ENCODE measurements at places on chromosomes 11 and 22. TPM values are rescaled to one million over a fixed set of nuclear protein-coding genes. Genes with fewer than 3 reads are reported as not detected.

The SHISAL1 gene
- total RNA-seq, result 14.7 TPM

The POTEH gene
- total RNA-seq, result not detected

- H3K36me3 ChIP-seq, result no peaks in the 10 kb centered on the region
- H3K4me1 ChIP-seq, result no peaks in the 10 kb centered on the region
- H3K27ac ChIP-seq, result no peak overlapping the region
These were observed 59.7 kb downstream of the SPON1 start for GRCh38 chr11:14022251-14022650.

DNA sequence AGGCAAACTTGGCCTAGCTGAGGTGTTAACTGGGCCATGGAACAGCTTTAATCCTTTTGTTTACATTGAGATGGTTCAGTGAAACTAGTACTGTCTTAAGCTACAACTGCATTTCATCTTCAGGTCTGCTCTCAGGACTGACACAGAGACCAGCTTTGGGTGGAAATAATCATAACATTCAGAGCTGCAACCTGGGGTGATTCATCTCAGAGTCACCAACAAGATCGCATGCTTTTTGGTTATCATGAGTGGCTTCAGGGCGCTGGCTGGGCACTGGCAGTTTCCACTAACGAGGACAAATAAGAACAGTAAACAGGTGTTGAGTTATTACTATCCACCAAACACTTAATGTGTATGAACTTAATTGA lies 60.9 kb upstream of the PAX6 start:
- H3K27ac ChIP-seq, result no peak overlapping the region
- H3K27me3 ChIP-seq, result no peaks in the 10 kb centered on the region
- no peaks in the 10 kb centered on the region for H3K36me3 ChIP-seq
- DNase-seq, result no peak
- no peaks in the 10 kb centered on the region for H3K4me1 ChIP-seq
- H3K4me3 ChIP-seq, result no peak overlapping the region

DNA sequence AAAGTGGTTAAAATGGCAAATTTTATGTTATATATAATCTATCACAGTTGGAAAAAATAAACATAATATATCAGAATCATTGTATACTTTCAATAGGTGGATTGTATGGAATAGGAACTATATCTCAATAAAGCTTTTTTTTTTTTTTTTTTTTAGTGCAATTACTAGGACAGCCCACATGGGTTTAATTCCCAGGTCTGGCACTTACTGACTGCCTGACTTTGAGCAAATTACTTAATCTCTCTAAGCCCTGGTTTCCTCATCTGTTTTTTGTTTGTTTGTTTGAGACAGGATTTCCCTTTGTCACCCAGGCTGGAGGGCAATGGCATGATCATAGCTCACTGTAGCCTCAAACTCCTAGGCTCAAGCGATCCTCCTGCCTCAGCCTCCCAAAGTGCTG lies 26.1 kb upstream of the BAIAP2L2 start:
- no peak overlapping the region for H3K27ac ChIP-seq
- no peak overlapping the region for H3K4me3 ChIP-seq
- H3K36me3 ChIP-seq, result peaks cover 88% of the 10 kb centered on the region
- H3K27me3 ChIP-seq, result no peaks in the 10 kb centered on the region
- DNase-seq, result no peak

GRCh38 chr11:22703591-22703990 lies 37.2 kb downstream of the GAS2 start:
- H3K36me3 ChIP-seq, result no peaks in the 10 kb centered on the region
- H3K27me3 ChIP-seq, result no peaks in the 10 kb centered on the region
- DNase-seq, result no peak
- no peaks in the 10 kb centered on the region for H3K4me1 ChIP-seq
- H3K4me3 ChIP-seq, result no peak overlapping the region

DNA sequence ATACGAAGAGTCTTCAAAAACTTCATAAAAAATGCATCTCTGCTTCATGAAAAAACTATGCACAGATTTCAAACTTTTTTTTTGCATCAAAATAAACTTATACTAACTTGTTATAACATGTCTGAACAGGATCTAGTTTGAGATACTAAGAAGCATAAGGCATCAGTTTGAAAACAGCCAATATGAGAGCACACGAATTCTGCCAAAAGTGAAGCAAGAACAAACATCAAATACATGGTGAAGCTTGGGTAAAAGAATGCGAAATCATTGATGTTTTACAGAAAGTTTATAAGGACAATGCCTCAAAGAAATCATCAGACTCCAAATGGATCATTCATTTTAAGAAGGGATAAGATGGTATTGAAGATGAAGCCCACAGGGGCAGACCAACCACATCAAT lies 389.1 kb upstream of the TENM4 start:
- H3K4me3 ChIP-seq, result no peak overlapping the region
- H3K27me3 ChIP-seq, result no peaks in the 10 kb centered on the region
- no peak for DNase-seq

GRCh38 chr11:71154261-71154805 lies 98.0 kb downstream of the SHANK2 start:
- no peak overlapping the region for H3K27ac ChIP-seq
- peaks cover 5% of the 10 kb centered on the region for H3K4me1 ChIP-seq
- no peaks in the 10 kb centered on the region for H3K36me3 ChIP-seq
- peaks cover 40% of the 10 kb centered on the region for H3K27me3 ChIP-seq

- H3K4me3 ChIP-seq, result no peak overlapping the region
- H3K36me3 ChIP-seq, result no peaks in the 10 kb centered on the region
- peaks cover 10% of the 10 kb centered on the region for H3K27me3 ChIP-seq
- no peak overlapping the region for H3K27ac ChIP-seq
These were observed 5.2 kb downstream of the KCNJ5 start for GRCh38 chr11:128896356-128896755.

DNA sequence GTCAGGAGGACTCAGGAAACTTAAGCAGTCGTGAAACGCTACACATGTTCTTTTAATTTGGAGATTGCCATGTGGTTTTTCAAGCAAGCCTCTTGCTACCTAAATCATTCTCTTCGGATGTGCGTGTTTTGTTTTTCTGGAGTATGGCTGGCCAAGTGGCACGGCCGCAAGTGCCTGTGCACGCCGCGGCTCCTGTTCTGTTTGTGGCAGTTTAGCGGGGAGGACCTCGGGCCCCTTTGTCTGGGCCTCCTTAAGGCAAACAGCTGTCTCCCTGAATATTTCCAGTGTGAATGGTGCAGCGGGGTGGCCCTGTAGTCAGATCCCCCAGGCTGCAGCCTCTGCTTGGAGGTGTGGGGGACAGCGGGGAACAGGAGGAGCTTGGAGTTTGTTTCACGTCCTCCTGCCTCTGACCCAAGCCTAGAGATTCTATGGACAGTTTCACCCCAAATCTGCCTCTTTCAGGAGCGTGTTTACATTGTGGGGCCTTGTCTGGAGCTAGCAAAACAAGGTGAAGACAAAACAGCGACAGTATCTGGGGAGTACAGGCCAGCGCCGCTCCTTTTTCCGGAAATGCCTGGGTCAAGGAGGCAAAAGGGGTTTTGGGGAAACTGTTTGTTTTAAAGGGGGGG lies 1.3 kb downstream of the LRP5 start:
- H3K36me3 ChIP-seq, result no peaks in the 10 kb centered on the region
- peak overlapping the region; percentile 86 for H3K4me3 ChIP-seq
- H3K4me1 ChIP-seq, result peaks cover 66% of the 10 kb centered on the region
- DNase-seq, result no peak

- H3K36me3 ChIP-seq, result no peaks in the 10 kb centered on the region
- no peak overlapping the region for H3K27ac ChIP-seq
- peaks cover 5% of the 10 kb centered on the region for H3K27me3 ChIP-seq
These were observed 4.6 kb downstream of the NLRP6 start for GRCh38 chr11:282630-283360.

GRCh38 chr11:116874251-116874650 lies 36.8 kb upstream of the APOA1 start:
- H3K36me3 ChIP-seq, result peaks cover 40% of the 10 kb centered on the region
- no peak overlapping the region for H3K27ac ChIP-seq
- H3K27me3 ChIP-seq, result no peaks in the 10 kb centered on the region
- H3K4me3 ChIP-seq, result no peak overlapping the region

DNA sequence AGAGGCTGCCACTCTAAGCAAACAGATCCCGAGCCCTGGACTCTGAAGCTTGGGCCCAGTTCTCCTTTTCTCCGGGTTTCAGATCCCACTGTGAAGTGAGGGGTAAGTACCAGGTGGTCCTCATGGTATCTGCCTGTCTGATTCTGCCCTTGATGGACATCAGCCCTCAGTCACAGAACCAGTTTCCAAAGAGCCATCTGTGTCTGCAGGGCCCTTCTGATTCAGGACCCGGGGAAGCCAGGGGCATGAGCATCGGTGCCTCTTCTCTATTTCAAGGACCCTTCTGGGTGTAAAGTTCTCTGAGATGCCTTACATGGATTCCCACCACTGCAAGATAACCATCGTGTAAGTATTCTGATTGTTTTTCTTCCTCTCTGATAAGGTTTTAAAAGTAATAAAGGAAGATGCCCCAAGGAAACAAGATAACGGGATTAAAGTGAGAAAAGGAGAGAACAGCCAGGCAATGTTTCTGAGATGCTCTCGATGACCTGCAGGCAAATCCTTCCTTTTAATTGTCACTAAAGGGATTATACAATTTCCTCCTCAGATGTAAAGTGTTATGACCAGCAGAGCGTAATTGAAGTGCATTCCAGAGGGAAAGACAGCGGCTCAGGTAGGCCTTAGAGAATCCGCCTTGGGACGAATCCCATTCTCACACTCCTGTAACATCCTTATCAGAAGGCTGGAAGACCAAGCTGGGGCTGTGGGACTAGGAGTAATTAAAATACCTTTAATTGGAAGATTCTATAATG lies 924.3 kb downstream of the TBC1D22A start:
- H3K4me3 ChIP-seq, result no peak overlapping the region
- H3K4me1 ChIP-seq, result no peaks in the 10 kb centered on the region
- DNase-seq, result peak; percentile 57
- no peaks in the 10 kb centered on the region for H3K36me3 ChIP-seq
- H3K27ac ChIP-seq, result no peak overlapping the region

DNA sequence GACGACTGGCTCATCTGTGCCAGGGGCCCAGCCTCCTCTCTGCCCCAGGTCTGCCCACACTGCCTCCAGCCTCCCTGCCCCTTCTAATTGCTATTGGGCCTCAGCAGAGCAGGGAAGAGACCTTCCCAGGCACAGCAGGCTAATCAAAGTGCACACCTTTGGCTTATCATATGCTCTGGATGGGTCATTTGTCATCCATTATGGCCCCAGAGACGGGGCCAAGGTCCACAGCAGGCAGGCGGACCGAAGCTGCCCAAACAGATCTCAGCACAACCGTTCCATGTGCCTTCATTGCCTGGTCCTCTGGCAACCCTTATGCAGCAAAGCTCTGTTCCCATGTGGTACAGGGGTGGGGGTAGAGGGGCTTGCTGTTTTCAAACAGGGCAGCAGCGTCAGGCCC lies 66.6 kb downstream of the TP53I11 start:
- H3K4me1 ChIP-seq, result peaks cover 47% of the 10 kb centered on the region
- H3K27me3 ChIP-seq, result no peaks in the 10 kb centered on the region
- H3K27ac ChIP-seq, result no peak overlapping the region
- DNase-seq, result no peak
- H3K4me3 ChIP-seq, result no peak overlapping the region
- peaks cover 5% of the 10 kb centered on the region for H3K36me3 ChIP-seq
